NCI-H2081 treated with DMSO at 0.1 percent for 48 hours (cell line): ENCODE measurements at places on chromosomes 16 and 17.

DNA sequence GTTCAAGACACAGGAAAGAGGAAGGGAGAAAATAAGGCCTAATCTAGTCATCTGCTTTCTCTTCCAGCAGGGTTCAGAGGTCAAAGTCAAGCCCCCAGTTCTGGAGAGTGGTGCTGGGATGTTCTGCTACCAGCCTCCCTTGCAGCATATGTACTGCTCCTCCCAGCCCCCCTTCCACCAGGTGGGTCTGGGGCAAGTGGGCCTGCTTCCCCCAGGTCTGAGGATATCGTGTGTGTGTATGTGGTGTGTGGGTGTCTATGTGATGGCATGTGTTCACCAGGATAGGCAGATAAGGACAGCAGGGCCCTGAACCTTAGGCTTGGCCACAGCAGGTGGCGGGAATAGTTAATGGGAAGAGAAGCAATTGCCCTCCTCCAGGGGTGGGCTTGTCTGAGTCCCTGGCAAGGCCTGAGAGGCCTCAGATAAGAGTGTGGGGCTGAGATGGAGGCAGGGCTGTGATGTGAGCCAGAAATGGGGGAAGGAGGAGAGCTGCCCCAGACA, 21.1 kb downstream of the FOXN1 start:
- DNase-seq, result no peak

GRCh38 chr16:16830973-16831372, 452.0 kb downstream of the NPIPA7 start:
- no peak for DNase-seq

DNA sequence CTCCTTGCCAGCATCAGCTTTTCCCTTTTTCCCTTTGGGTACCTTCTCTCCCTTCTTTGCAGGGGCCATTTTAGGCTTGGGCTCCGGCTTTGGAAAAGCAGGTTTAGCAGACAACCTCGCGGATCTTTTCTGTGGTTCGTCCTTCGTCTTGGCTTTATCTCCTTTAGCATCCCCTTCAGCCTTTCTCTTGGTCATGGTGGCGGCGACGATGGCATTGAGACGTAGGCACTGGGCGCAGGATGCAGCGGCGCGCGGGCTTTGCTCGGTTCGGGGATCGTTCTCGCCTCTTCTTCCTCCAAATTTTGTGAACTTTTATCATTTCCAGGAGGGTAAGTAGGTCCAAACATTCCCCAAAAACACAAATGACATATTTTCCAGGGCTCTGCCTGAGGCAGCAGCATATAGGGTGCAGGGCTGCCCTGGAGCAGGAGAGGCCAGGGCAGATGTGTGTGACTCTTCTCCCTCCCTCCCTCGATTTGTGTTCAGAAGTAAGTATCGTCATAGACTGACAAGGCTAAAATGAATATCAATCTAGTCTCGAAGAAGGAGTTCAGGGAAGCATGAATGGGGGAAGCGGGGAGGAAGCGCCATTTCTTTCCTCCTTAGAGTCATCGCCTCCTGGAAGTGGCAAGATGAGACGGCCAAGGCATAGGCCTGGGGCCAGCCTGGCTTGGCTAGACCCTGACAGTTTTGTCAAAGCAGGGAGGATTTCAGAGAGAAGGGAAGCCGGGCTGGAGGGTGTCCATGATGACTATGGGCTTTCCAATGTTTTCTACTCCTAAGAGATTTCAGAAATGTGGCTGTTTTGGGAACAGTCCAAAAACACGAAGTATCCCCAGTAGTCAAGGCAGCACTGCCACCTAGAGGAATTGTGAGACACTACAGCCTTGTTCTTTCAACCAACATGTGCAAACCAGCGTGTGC, 13.2 kb downstream of the CHCT1 start:
- DNase-seq, result peak; percentile 49

DNA sequence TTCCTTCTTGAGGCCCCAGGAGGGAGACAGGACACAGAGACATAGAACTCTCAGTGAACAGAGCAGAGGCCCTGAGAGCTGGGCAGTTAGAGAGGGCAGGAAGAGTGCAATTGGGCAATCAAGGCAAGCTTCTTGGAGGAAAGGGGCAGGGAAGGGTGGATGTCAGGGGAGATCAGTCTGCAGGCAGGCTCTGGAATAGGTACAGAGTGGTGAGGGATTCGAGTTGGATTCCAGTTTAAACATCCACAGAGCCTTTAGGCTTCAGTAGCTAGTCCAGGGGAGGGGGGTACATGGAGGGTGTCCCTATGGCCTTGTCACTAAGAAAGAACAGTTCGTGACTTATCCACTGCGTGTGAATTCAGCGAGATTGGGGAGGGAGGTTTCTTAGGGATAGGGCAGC, 2.0 kb downstream of the PYY start:
- DNase-seq, result no peak

GRCh38 chr16:73071131-73071940, 23.4 kb upstream of the ZFHX3 start:
- DNase-seq, result no peak

- DNase-seq, result no peak
These were observed 9.7 kb upstream of the ARL5C start for GRCh38 chr17:39175695-39176093.

GRCh38 chr16:22027633-22028032, 19.7 kb downstream of the MOSMO start:
- DNase-seq, result no peak
